ENCODE measurements at places on chromosomes 2 and 18.

DNA sequence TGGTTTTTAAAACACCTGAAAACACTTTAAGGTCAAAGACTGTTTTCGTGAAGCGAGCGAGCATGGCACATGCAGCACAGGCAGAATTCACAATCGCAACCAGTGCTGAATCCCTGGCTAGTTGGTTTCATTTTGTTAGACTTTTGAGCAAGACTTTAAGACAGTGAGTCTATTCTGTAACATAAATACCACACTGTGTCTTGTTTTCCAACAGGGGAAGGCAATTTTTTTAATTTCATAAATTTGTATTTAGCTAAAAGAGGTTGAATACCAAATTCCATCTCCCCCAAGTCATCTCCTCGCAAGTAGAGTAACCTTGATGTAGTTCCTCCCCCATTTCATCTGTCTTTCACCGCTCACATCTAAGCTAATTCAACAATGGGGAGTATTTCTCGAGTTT lies 1.4 kb downstream of the CERKL start:
- no peak for DNase-seq

DNA sequence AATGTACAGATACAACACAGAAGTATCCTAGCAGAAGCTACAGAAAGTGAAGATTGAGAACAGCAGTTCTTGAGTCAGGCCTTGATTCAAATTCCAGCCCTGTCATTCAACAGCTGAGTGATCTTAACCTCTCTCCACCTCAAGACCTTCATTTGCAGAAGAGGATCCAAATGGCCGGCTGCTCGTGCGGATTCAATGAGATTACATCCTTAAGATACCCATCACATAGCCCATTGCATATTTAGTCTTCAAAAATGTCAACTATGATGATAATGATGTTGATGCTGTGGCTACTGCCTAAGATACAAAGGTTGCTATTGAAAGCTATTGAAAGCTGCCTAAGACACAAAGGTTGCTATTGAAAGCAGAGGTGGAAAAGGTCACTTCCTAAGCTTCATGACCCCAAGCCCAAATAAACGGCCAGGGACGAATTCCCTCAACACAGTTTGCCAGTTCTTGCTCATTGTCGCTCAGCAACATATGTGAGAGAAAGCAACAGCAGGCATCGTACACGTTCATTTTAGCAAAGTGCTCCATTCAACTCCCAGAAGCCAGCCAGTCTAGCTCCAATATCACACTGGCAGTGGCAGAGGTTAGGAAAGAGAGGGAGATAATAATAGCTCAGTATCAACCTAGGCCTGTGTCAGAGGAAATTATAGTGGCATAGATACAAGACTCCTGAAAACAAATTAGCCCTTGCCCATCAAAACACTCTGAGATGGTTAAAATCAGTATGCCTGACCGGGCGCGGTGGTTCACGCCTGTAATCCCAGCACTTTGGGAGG lies 36.1 kb downstream of the MRPL35 start:
- DNase-seq, result no peak

- no peak for DNase-seq
Observed at GRCh38 chr2:187468262-187468661, 20.2 kb upstream of the CALCRL start.

GRCh38 chr2:104944495-104944894 lies 90.6 kb downstream of the POU3F3 start:
- no peak for DNase-seq

DNA sequence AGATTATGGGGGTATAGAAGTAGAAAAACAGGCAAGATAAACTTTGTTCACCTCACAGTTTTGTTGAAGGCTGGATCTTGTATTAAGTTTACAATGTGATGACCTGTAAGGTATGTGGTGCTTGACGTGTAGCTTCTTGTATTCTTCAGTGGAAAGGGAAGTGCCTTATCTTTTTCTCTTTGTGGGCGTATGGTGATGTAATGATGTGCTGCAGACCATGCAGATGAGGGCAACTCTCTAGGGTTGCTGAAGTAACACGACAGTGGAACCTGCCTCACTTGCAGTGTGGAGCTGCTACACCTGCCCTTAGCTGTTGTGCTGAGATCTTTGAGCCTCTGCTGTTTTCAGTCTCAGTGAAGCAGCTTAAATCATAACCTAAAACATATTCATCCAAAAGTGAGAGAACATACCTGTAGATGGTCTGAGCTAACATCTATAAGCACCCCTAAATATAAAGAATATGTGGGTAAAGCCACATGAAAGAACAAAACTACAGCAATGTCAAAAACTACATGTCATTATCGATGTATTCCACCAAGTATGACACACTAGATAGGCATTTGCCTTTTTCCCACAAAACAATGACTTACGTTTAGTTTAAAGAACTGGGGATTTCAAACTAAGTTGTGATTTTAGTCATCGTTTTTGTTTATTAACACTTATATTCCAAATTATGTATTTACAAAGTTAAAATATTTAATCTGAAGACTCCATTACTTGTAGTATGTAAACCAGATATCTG lies 1144.1 kb downstream of the CNTNAP5 start:
- DNase-seq, result no peak

GRCh38 chr18:31410716-31411483 lies 34.3 kb downstream of the DSG4 start:
- no peak for DNase-seq

GRCh38 chr2:113156278-113157117 lies 17.3 kb upstream of the PSD4 start:
- no peak for DNase-seq

DNA sequence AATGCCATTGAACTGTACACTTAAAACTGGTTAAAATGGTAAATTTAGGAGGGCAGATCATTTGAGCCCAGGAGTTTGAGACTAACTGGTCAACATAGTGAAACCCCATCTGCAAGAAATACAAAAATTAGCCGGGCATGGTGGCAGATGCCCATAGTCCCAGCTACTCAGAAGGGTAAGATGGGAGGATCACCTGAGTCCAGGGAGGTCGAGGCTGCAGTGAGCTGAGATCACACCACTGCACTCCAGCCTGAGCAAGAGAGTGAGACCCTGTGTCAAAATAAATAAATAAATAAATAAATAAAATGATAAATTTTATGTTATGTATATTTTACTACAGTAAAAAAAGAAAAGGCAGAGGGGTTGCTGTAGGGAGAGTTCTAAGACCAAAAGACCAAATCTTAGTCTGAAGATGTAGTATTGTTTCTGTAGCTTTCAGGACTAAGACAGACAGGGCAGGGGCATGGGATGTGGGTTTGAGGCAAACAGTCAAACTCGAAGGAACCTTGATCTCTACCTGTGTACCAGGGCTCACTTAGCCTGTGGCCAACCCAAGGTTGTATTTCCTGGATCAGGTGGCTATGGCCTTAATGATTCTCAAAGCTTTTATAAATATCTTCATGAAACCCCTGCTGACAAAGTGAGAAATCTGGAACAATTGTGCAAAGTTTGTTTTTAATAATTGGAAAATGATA lies 316.7 kb downstream of the CYRIA start:
- no peak for DNase-seq

DNA sequence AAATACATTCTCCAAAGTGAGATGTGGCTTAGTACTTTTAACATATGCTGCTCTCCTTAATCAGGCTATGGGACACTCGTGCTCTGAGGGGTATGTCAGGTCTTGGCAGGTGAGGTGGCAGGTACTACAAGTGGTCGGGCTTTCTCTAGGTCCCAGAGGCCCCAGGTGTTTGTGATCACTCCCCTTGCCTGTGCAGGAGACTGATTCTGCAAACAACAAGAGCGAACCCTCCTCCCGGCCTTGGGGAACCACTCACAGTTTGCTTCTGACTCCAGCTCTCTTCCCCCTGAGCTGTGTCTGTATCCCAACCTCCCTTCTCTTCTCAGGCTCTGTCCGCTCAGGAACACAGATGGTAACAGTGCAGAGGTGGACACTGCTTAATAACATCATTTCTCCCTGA lies 48.1 kb downstream of the ATOH8 start:
- DNase-seq, result no peak

DNA sequence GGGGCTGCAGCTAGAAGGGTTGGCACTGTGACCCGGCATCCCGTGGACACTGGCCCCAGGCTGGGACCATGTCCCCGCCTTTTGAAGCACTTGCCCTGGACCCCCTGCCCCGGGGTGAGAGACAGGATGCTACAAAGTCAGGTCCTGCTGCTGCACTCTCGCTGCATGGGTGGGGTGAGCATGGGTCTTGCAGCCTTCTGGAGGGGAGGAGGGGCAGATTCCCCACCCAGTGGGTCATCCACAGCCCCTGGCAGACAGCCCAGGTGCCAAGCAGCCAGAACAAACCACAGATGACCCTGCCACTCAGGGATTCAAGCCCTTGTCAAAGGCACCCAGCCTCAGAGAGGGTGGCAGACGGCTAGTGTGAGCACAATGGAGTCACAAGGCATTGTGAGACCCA lies 5.7 kb upstream of the NMUR1 start:
- no peak for DNase-seq

DNA sequence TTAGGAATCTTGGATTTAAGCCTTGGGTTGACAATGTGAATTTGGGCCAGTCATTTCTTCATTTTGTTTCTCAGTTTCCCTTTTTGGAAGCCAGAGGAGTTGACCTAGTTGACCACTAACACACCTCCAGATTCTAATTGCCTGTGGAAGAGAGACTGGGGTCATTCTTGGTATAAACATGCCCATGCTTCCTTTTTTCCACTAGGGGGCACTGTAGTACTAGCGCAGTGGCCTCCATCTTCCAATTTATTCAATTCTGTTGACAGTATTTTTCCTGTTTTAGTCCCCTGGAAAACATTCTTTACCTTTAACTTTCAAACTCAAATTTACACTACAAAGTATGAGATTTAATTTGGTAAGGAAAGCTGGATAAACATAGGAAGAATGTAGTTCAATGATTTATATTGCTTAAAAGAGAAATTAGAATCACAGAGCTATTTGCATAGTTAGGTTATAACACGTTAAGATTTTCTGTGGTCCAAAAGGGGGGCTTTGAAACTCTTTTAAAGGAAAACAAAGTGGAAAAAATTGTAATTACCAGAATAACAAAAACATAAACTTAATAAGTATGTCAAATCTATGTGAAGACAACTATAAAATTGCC lies 57.5 kb upstream of the AGPS start:
- no peak for DNase-seq

GRCh38 chr2:10307561-10308156 lies 5.0 kb downstream of the HPCAL1 start:
- no peak for DNase-seq

Measured in GM12878 (cell line).